ENCODE measurements at places on chromosomes 6 and 20. TPM values are rescaled to one million over a fixed set of nuclear protein-coding genes. Genes with fewer than 3 reads are reported as not detected.

DNA sequence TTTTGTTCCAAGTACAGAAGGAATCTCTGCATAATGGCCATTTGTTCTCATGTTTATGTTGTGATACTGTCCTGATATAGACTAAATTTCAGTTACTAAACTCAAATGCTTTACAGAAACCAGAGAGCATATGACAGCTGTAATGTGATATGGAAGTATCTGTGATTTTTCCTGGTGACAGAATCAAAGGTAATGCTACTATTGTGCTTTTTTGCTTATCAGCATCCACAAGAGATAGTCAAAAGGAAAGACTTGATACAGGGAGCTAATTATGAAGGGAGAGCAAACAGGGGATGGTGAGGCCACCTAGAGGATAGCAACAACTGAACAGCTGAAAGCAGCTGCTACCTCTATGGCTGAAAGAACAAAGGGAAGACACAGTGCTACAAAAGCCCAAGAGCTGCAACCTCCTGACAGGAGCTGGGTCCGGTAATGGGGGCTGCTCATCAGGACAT, 181.4 kb downstream of the PHF3 start:
- peak; percentile 26 for DNase-seq

DNA sequence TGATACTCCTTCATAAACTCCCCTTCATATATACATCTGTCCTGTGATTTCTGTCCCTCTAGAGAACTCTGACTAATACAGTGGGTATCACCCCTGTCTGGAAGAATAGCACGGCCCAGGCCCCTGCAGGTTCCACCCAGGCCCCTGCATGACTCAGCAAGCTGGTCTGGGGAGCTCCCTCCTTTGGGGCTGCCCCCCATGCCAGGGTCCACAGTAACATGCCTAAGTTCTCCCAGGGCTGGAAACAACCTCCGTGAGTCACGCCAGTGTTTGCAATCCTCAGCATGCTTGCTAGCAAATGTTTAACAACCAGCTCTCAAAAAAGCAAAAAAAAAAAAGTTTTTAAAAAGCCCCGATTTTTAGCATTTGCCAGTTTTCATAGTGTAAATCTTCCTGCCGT, 134.3 kb upstream of the CDH4 start:
- DNase-seq, result peak; percentile 17

GRCh38 chr6:114007516-114007915, 36.6 kb upstream of the HDAC2 start:
- DNase-seq, result no peak

DNA sequence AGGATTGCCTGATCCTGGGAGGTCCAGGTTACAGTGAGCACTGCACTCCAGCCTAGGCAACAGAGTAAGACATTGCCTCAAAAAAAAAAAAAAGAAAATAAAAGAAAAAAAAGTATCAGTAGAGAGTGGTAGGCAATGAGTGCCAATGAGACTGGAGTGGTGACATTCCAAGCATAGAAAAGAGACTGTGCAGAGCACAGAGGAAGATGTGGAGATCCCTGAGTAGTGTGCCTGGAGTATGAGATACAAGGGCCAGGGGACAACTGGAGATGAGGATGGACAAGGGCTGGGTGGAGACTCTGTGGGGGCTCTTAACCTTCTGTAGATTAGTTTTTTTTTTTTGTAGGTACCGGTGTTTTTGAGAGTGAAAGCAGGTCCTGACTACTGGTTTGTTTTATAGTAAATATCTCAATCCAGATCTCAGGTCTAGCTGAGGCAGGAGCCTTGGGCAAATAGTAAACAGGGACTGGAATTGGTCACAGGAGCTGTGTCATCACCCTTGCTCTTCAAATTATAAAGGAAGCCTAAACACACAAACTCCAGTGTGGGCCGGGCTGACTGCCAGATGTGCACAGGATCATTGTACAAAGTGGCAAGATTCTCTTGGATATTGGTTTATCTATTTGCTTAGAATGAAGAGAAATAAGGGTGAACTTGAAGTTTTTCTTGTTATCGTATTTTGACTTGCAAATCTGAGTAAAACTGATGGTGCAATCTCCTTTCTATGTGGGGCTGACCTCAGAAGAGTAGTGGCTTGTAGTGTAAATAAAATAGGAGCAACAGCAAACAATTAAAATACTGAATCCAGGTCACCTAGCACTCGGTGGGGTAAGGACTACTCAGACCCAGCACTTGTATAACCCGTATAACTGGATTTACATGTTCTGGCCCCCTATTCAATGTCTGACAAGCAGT, 144.9 kb downstream of the SOX4 start:
- peak; percentile 75 for DNase-seq

DNA sequence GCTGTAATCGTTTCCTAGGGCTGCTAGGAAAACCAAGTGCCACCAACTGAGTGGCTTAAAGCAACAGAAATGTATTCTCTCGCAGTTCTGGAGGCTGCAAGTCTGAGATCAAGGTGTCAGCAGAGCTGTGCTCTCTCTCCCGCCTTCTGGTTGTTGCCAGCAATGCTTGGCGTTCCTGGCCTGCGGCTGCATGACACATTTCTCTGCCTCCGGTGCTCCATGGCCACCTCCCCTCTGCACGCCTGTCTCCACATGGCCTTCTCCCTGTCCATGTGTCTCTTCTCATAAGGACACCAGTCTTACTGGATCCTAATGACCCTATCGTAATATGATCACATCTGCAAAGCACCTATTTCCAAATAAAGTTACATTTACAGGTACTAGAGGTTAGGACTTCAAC, 91.7 kb upstream of the AKAP12 start:
- no peak for DNase-seq

- no peak for DNase-seq
These were observed 25.9 kb downstream of the KIZ start for GRCh38 chr20:21151791-21152190.

DNA sequence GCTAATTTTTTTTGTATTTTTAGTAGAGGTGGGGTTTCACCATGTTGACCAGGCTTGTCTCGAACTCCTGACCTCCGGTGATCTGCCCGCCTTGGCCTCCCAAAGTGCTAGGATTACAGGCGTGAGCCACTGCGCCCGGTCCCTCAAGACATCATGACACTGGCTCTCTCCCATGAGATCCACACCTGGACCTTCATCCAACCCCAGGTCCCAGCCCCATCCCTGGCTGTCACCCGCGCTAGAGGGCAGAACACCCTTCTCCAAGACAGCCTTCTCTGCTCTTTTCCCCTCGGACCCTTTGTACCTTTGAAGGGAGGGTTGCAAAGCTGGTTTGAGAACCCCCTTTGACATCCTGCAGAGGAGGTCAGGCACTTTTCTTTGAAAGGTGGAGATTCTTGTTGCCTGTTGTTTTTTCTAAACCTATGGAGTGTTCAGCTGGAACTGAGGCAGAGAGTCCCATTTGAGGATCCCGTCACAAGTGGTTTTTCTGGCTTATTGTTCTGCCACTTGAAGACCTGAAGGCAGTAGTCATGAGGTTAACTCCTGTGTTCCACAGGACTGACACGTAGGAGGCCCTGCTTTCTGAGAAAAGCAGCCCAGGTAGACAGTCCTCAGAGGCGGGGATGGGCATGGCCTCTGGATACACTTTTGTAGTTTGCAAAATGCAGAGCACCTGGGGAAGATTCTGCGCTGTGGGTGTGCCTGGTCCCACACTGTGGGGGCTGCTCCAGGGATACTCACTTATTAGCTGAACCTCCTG, 171.1 kb upstream of the SNX9 start:
- DNase-seq, result no peak

DNA sequence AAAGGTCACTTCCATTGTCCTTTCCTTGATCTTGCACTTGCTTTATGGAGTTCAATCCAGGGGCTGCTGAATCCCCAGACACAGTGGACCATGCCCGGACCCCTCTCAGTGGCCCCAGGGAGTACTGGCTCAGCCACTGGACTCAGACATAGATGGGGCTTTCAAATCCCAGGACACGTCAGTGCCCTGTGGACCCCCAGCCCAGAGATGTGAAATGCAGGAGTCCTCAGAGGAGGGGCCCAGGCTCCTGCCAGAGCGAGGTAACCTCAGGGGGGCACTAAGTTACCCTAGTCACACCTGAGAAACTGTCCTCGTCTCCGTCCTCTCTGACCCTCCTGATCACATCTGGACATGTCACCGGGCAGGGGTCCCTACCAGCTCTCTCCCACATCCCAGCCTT, 18.7 kb upstream of the APMAP start:
- DNase-seq, result no peak

DNA sequence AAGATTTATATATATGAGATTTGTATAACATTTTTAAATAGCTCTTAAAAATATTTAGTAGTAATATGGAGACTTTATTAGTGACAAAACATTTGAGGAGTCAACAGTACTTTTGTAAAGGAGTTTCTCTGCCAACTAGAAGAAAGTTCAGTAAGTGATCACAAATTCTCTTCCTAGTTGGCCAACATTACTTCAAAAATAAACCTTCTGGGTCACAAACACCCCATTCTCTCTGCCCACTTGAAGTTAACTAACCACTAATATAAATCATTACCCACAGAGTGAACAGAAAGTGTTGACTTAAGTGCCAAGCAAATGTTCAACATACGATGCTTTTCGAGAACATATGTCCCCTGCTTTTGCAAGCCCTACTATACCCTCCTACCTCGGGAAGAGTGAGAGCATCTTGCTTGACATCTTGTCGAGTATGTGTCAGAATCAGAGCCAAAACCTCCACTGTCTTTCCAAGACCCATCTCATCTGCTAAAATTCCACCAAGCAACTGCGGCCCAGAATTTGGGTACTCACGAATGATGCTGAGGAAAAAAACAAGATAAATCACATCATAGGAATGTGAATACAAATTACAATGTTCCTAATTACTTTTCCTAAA, 16.9 kb downstream of the SHPRH start:
- no peak for DNase-seq

DNA sequence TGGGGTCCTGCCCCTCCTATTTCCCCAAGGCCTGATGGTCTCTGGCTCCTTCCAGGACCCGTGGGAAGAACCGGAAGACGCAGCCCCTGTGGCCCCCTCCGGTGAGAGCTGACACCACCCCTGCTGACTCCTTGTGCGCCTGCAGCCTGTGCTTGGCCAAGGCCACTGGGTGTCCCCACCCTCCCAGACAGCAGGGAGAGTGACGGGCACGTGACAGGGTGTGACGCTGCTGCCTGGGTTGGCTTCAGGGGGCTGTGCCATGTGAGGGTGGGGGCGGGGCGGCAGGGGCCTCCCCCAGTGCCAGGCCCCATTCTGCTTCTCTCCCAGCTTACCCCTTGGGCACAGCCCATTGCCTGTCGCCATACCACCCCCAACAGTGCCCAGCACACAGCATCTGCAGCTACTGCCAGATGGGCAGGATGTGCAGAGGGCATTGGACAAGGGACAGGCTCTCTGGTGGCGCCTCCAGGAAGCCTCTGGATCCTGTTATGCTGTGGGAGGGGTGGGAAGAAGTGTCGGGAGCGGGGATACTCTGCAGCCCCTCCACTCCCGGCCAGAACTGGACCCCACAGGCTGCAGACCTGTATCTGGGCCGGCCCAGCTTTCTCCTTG, 2.9 kb downstream of the BIRC7 start:
- no peak for DNase-seq

GRCh38 chr20:25398376-25399036, 7.9 kb upstream of the ABHD12 start:
- no peak for DNase-seq

The SCRT2 gene
- total RNA-seq, result not detected

The CD109 gene
- total RNA-seq, result 27.4 TPM

The THBD gene
- 21.4 TPM for total RNA-seq

The SLC4A11 gene
- 3.2 TPM for total RNA-seq

The FHL5 gene
- not detected for total RNA-seq
